ENCODE measurements at places on chromosomes 3 and 15.

GRCh38 chr3:71488391-71488809 is 95.1 kb downstream of the FOXP1 start:
- DNase-seq, result no peak

DNA sequence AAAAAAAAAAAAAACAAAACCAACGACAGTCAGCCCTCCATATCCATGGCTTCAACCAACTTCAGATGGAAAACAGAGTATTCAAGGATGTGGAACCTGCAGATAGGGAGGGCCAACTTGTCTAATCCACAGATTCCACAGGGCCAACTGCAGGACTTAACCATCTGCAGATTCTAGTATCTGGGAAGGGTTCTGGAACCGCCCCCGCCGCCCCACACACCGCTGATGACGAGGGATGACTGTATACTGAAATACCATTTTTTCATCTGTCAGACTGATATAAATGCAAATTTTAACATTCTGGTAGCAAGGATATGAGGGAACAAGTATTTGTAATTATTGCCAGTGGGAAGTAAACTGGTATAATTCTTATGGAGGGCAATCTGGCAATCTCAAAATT is 29.5 kb downstream of the ADPGK start:
- DNase-seq, result no peak

- no peak for DNase-seq
These were observed 869.5 kb downstream of the SI start for GRCh38 chr3:164208821-164209220.

- no peak for DNase-seq
These were observed 894.3 kb downstream of the OTOL1 start for GRCh38 chr3:162390891-162391290.

- DNase-seq, result no peak
These were observed 28.3 kb downstream of the LRIG1 start for GRCh38 chr3:66472313-66473134.

DNA sequence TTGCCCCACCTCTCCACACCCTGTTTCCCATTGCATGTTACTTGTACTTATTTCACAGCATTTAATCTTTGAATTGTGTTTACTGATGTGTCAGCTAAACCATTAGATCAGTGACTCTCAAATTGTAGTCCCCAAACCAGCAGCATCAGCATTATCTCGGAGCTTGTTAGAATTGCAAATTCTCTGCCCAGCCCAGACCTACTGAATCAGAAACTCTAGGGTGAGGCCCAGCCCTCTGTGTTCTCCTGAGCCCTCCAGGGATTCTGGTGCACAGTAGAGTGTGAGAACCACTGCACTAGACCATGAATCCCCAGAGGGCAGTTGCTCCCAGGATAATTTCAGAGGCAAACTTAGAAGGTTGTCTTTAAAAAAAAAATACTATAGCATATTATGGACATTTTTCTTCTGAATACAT is 13.0 kb downstream of the PLD1 start:
- no peak for DNase-seq

DNA sequence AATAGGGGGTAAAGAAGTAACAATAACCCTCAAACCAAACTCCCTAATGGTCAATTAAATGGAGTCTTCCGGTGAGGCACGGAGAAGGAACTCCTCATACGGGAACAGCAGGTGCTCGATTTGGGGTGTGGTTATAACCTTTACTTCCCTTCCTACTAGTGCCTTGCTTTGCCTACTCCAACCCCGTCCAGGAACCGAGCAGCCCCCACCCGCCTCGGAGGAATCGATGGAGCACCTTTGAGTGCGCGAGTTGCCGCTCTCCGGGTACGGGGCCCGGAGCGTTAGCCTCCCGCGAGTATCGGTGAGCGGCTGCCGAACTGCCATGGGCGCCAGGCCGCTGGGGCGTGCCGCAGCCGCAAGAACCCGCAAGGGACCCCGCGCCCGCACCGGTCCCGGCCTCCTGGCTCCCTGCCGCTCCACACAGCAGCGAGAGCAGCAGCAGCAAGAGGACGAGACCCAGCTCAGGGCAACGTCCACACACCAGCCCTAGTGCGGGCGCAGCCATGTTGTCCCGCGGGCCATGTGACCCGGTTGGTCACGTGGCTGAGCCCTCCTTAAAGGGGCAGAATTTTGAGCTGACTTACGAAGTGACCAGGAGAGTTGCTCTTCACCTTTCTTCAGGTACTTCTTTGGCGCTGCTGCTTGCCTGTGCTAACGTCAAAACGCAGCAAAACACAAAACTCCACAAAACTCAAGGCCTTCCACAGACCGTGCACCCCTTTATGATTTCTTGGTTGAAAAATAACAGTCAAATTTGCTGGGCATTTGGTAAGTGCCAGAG is at the start of gene SUMF1:
Gene SUMF1, minus strand, starts transcription at position 529 of the 781 bp plus-strand sequence. Its CDS starts 24 bp downstream, at position 505.
- DNase-seq, result peak; percentile 45

DNA sequence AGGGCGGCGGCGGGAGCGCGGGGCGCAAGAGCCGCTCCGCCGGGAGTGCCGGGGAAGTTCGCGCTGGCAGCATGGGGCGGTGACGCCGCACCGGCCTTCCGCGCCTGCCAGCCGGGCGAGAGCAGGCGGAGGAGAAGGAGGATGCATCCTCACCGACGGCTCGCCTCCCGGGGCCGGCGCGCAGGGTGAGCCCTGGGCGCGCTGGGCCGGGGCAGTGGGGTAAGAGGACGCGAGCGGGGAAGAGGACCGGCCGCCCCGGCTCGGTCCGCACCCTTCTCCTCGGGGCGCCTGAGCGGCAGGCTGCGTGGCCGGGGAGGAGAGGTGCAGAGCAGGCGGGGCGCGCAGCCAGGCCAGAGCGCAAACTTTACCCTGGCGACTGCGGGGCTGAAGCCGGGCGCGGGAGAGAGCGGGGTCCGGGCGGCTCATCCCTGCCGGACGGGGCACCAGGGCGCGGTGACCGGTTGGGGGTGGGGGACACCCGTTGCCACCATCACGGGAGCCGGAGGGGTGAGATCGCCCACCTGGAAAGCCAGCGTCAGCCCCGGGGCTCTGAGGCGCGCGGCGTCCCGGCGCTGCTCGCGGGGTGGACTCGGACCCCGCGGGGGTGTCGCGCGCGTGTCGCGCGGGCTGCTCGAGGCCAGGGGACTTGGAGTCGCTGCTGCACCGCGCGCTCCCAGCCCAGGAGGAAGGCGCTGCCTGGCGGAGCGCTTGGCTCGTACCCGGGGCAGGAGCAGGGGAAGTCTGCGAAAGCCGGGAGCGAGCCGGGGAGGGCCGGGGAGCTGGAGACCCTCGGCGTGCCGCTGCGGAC is 542 bp downstream of the GABRA5 start:
- DNase-seq, result no peak

DNA sequence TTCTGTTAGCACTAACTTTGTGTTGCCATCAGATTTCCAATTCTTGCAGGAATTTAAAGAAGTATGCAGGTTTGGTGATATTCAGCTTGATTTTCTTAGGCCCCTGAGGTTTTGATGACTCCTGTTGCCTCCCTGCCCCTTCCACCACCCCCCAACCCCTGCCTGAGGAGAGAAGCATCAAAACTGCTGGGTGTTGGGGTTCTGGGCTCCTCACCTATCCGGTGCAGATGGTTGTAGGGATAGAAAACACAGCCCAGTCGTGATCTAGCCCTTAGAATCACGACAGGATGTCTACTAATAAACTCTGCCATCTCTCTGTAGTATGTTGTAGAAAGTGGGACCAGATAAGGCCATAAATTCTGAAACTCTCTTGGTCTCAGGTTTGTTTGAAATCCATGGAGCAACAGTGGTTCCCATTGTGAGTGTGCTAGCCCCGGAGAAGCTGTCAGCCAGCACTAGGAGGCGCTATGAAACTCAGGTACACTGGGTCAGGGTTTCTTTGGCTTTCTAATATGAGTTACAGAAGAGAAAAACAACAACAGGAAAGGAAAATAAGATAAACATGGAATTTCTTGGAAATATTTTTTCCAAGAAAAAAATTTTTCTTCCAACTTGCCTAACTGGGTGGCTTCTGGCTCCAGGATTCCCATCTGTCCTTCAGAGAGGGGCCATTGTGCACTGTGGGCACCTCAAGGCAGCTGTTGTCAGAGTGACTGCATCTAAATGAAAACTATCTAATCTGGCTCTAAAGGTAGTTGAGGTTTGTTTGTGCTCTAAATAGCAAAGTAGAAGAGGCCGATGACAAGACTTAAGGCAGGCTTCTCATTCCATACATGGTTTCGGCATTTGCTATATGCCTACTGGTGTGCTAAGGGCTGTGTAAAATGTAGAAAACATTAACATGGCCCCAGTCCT is 8.7 kb downstream of the SRP14 start:
- no peak for DNase-seq

DNA sequence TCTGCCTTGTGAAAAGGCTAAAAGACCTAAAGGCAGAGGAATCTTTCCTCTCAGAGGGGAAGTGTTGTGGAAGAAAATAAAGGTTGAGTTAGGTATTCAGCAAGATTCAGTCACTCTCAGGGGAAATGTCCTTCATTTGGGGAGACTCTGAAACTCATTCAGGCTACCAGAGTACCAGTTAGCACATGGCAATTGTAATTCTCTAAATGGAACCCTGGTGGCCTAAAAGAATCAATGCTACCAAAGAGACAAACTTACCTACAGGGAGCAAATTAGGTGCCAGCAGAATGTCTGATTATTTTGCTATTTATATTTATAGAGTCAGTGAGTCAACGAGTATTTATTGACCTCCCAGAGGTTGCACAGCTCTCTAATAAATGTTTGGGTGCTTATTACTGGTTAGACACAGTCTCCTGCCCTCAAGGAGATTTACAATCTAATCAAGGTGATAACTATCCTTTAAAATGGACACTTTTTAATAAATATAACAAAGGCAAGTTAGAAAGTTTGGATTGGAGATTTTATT is 33.9 kb upstream of the CDIN1 start:
- no peak for DNase-seq
